Right lung (tissue), 10 donors: ENCODE measurements at places on chromosomes 16 and 17.

GRCh38 chr16:57865746-57866528, 63.6 kb upstream of the KIFC3 start:
- DNase-seq: no peak

GRCh38 chr16:2095315-2095853, 40.3 kb downstream of the PKD1 start:
- DNase-seq: no peak

- no peak for DNase-seq
These were observed 470 bp downstream of the DCUN1D3 start for GRCh38 chr16:20899477-20900298.

DNA sequence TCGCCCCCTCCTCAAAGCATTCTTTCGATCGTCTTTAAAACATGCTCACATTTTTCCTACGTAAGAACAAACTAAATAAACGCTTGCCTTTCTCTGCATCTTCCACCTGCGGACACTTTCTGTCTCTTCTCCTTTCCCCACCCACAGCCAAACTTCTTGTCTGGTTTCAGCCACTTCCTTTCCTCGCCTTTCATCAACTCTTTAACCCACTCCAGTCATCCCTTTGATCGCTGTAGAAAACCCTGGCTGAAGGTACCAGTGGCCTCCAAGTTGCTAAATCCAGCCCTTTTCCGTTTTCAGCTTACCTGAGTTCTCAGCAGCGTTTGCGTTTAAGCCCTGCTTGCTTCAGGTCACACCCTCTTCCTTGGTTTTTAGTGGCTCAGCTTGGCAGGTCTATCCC, 483 bp downstream of the RPA1 start:
- peak; percentile 6 for DNase-seq

GRCh38 chr16:67932462-67932840, 789 bp upstream of the CTRL start:
- DNase-seq: no peak

- DNase-seq: no peak
These were observed 44.8 kb downstream of the ERN1 start for GRCh38 chr17:64084940-64085649.

GRCh38 chr16:53924331-53925106, 220.6 kb downstream of the FTO start:
- DNase-seq: no peak

DNA sequence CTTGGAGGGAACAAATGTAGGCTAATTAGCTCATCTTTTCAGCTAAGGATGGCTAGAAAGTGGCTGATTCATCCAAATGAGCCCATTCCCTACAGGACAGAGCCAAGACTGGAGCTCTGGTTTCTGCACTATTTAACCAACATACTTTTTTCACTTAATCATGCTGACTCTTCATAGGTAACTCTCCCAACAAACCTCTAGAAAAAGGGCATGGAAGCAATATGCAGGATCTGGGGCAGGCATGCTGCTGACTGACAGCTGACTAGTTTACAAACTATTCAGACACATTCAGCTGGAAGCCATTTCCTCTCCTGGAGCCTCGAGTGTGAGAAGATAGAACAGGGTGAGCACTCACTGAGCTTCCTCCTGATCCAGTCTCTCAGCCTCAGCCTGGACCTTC, 6.2 kb downstream of the BECN1 start:
- DNase-seq: no peak

- no peak for DNase-seq
These were observed 36.0 kb upstream of the EMP2 start for GRCh38 chr16:10616419-10616755.

DNA sequence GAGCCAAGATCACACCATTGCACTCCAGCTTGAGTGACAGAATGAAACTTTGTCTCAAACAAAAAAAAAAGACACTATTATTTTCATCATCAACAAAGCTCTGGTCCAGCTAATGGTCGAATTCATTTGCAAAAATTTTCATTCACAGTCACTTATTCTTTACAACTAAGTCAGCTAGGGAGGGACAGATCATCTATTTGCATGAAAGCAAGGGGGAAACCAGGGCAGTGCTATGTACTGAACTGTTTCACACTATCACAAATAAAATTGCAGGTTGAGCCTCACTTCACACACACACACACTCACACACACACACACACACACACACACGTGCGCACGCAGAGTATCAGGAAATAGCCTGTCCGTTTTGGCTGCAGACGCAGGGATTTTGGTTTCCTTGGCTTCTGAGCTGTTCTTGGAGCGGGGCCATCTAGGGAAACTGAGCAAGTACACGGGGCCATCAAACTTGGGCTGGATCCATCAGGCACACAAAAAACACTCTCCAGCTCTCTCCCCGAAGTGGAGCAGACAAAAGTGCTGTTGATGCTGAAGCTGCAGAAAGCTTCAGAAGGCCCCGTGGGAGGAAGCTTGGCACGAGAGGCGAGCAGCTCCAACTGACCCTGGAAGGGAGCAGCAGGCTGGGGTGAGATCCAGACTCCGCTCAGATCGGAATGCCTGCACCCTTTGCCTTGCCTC, 44.3 kb upstream of the HELZ start:
- peak; percentile 89 for DNase-seq

GRCh38 chr16:59053911-59054310, 319.8 kb upstream of the GOT2 start:
- DNase-seq: no peak

DNA sequence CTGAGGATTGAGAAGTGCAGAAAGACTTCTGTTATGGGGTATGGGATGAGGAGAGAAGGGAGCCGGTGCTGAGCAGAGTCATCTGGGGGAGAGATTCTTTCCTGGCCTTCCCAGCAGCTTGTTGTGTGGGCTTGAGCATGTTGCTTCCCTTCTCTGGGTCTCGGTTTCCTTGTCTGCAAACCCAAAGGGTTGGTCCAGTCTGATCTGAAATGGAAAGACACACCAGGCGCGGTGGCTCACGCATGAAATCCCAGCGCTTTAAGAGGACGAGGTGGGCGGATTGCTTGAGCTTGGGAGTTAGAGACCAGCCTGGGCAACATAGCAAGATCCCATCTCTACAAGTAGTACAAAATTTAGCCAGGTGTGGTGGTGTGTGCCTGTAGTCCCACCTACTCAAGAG, 6.0 kb downstream of the SOCS3 start:
- DNase-seq: no peak

DNA sequence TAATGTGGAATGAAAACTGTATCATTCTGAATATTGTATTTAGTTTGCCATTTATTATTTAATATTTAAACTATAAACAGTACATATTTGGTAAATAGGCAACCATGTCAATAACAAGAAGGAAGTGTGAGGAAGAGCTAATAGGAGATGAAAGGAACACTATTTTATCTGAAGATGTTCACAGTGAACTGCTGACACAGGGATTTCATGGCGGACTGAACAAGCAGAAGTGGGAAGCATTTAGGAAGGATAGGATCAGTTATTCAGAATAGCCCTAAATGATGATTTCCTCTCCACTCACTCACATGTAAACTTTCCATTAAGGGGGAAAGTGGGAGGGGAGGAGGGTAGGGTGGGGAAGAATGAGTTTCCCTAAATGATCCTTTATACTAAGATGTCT, 682.4 kb downstream of the TOX3 start:
- no peak for DNase-seq

DNA sequence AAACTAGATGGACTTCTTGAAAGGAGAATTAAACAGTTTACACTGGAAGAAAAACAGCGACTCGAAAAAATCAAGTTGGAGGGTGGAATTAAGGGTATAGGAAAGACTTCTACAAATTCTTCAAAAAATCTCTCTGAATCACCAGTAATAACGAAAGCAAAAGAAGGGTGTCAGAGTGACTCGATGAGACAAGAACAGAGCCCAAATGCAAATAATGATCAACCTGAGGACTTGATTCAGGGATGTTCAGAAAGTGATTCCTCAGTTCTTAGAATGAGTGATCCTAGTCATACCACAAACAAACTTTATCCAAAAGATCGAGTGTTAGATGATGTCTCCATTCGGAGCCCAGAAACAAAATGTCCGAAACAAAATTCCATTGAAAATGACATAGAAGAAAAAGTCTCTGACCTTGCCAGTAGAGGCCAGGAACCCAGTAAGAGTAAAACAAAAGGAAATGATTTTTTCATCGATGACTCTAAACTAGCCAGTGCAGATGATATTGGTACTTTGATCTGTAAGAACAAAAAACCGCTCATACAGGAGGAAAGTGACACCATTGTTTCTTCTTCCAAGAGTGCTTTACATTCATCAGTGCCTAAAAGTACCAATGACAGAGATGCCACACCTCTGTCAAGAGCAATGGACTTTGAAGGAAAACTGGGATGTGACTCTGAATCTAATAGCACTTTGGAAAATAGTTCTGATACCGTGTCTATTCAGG, 85.0 kb downstream of the C17orf58 start:
- DNase-seq: no peak

DNA sequence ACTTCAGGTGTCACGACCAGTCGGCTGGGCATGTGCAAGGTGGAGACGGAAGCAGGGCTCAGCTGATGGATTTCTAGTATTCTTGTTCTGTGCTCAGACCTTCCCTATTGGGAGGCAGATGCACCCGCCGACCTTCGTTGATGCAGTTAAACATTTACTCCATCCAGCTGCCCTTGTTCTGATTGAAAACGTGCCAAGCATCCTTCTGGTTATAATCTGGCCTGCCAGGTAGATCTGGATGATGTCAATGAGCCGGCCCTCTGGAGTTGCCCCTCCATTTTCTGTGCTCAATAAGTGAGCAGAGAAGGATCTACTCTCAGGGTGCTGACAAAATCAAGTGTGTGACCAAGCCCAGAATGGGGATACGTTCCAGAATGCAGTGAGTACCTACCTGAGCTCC, 38.3 kb downstream of the CCDC182 start:
- DNase-seq: no peak

DNA sequence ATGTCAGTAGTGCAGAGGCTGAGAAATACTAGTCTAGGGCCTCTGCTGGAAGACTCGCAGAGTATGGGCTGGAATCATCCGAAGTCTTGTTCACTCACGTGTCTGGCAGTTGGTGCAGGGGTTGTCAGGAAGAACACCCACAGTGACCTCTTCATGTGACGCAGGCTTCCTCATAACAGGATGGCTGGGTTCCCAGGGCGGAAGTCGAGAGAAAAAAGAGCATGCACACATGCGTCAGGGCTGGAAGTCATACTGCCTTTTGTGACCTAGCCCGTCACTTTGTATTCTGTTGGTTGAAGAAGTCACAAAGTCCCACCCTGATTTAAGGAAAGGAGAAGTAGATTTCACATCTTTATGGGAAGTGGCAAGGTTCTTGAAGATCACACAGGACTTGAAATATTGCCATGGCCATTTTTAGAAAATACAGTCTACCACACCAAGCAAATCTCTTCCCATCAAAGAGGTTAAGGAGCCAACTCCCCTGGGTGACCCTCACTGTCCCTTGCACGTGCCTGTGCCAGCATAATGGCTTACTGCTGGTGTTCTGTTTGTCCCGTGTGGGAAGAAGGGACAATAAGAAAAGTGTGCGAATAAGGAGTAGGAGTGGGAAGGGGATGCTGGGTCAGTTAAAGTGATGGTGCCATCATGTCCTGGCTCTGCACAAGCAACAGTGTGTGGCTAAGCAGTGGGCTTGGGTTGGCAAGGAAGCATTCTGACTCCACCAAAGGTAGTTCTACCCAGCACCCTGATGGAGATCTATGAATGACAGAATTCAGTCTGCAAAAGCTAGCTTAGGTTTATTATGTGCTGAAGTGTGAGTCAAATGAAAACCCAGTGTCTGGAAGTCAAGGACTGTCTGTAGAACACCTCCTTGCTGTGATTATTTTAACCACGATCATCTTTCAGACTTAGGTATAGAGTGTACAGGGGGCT, 28.1 kb downstream of the HEATR3 start:
- DNase-seq: peak; percentile 2

GRCh38 chr16:68991075-68991474, 114.4 kb upstream of the HAS3 start:
- no peak for DNase-seq

- no peak for DNase-seq
These were observed 1.2 kb upstream of the RARA start for GRCh38 chr17:40307740-40308239.

- peak; percentile 29 for DNase-seq
These were observed 105.8 kb downstream of the NOG start for GRCh38 chr17:56699186-56699894.

GRCh38 chr16:73052576-73052975, 4.6 kb upstream of the ZFHX3 start:
- DNase-seq: no peak

DNA sequence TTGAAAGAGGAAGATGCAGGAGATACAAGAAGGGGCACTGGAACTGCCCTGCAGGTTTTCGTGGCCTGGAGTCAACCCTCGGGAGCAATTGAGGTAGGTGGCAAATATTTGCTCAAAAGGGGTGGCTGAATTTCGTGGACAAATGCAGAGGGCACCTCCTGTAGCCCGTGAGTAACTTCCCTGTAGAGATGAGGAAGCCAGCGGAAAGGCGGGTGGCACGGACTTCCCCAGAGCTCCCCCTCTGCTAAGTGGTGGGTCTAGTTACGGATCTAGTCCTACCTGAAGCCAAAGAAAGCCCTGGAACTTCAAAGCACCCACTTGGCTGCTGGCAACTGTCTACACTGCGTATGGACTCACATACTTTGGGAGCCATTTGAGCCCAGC, 1.0 kb upstream of the ATP2C2 start:
- no peak for DNase-seq

DNA sequence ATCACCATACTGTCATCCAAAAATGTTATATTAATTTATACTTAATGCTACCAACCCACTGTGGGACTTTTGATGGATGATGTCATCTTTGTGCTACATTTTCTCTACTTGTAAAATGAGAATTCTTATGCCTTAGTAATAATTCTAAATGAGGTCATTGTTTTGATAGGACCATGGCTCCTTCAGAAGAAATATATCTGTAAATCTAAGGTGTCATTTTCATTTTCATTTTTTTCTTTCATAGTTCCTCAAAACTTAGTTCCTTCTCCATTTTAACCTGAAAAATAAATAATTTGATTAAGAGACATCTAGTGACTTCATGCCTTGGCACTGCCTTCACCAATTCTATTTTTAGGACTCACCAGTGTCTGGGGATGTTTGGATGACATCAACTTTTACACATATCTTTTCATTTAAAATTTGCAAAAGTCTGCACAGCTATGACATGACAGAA, 48.7 kb downstream of the GPRC5B start:
- no peak for DNase-seq

- DNase-seq: no peak
These were observed 113.8 kb downstream of the OR1D5 start for GRCh38 chr17:2949469-2950044.

DNA sequence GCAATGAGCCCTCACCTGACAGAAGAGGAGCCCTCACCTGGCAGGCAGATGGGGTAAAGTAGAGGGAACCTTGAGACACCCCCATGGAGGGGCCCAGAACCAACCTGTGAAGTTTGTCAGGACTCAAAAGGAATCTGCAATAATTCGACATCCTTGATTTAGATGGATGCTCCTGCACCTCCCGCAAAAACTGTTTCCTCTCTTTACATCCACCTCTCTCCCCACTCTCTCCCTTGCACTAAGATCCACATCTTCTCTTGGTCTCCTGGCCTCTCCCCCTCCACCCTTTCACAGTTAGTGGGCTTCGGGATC, 34.9 kb upstream of the RBFOX3 start:
- DNase-seq: no peak

DNA sequence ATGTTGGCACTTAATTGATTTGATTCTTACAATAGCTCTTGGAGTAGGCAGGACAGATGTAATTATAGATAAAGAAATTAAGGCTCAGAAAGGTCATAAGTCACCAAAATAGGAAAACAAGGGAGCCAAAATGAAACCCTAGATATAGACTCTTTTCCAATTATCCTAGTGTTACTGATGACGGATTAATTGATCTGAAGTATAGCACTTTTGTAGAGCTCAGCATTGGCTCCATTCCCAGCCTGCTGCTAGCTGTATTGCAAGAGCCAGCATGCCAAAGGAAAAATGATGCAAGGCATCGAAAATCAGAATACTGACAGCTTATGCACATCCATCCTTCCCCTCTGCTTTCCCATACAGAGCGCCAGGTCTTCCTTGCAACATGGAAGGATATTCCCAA, 21.6 kb upstream of the RASL10B start:
- DNase-seq: no peak
